ENCODE measurements at places on chromosomes 5 and 9. TPM values are rescaled to one million over a fixed set of nuclear protein-coding genes. Genes with fewer than 3 reads are reported as not detected.

- H3K36me3 ChIP-seq = no peaks in the 10 kb centered on the region
- no peaks in the 10 kb centered on the region for H3K27me3 ChIP-seq
- no peak overlapping the region for H3K4me3 ChIP-seq
- no peak for DNase-seq
- no peak overlapping the region for H3K27ac ChIP-seq
Measured at GRCh38 chr5:2320611-2321010, 430.9 kb downstream of the IRX2 start.

TPPP gene
- 0.75 TPM for polyA plus RNA-seq

DNA sequence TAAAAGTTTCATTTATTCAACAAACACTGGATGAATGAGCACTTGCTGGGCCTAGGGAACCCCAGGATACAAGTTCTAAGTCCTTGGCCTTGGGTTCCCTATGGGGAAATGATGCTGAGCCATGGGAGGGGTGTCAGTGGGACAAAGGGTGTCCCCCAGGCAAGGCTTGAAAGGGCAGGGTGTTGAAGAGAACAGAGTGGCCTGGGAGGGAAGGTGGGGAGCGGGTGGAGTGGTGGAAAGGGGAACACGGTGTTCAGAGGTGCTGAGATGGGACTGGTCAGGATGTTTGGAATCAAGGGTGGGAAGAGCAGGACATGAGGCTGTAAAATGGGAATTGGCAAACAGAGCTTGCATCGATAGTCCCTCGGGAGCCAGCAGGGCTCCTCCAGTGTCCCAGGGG, 61.8 kb downstream of the PPARGC1B start:
- DNase-seq = no peak
- H3K4me3 ChIP-seq = no peak overlapping the region
- no peak overlapping the region for H3K27ac ChIP-seq
- H3K27me3 ChIP-seq = no peaks in the 10 kb centered on the region
- H3K4me1 ChIP-seq = no peaks in the 10 kb centered on the region
- H3K36me3 ChIP-seq = no peaks in the 10 kb centered on the region

GRCh38 chr5:69010476-69010875, 83.3 kb upstream of the SLC30A5 start:
- H3K36me3 ChIP-seq = no peaks in the 10 kb centered on the region
- no peak overlapping the region for H3K4me3 ChIP-seq
- H3K27ac ChIP-seq = no peak overlapping the region
- H3K4me1 ChIP-seq = no peaks in the 10 kb centered on the region
- peaks cover 9% of the 10 kb centered on the region for H3K27me3 ChIP-seq

CNTFR gene
- polyA plus RNA-seq = not detected

DNA sequence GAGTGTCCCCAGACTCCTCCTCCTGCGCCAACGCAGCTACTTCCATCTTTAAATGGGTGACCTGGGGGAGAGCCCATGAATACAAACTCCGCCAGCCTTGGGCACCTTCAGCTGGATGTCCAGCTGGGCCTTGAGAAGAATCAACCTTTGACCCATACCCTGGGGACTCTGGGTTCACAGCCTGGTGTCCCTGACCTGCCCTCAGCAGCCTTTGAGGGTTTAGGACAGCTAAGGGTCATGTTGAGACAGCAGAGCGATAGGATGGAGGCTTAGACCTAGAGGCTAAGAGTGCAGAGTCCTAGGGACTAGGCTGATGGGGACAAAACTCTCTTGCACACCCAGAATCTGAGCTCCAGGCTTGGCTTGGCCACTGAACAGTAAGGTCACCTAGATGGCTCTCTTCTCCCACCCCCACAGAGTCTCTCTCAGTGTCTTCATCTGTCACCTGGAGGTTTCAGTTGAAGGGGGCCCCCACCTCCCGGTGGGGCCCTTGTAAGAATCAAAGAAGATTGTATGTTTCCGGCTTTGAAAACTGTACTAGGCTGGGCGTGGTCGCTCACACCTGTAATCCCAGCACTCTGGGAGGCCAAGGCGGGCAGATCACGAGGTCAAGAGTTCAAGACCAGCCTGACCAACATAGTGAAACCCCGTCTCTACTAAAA, 6.7 kb upstream of the AQP3 start:
- H3K27ac ChIP-seq = peak overlapping the region; percentile 71
- H3K4me1 ChIP-seq = peaks cover 68% of the 10 kb centered on the region
- no peaks in the 10 kb centered on the region for H3K27me3 ChIP-seq
- no peaks in the 10 kb centered on the region for H3K36me3 ChIP-seq
- no peak for DNase-seq

DNA sequence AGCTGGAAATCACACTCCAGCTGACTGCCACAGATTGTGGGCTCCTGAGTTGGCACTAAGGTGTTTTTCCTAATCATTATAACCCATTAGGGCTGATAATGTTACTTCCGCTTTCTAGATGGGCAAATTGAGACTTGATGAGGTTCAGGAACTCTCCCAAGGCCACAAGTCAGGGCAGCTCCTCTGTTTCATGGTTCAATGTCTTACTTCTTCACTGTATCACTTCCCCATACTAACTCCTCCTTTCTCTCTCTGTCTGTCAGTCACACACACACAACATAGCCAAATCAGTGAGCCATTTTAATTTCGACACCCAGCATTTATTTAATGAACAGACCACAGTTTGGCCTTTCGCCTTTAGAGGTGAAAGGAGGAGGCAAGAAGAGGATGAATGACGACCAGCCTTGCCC, 17.8 kb upstream of the TRAF1 start:
- H3K4me1 ChIP-seq = no peaks in the 10 kb centered on the region
- H3K36me3 ChIP-seq = no peaks in the 10 kb centered on the region
- DNase-seq = no peak
- H3K4me3 ChIP-seq = no peak overlapping the region
- H3K27me3 ChIP-seq = no peaks in the 10 kb centered on the region

Data from CD4-positive, CD25-positive, alpha-beta regulatory T cell (primary cell).